ENCODE measurements at places on chromosomes 1 and 21.

GRCh38 chr21:21737186-21737585 is 739.0 kb downstream of the NCAM2 start:
- no peak for DNase-seq

- no peak for DNase-seq
These were observed 162.6 kb upstream of the USP25 start for GRCh38 chr21:15567191-15567590.

GRCh38 chr1:32549616-32550015 is 10.4 kb downstream of the ZBTB8A start:
- DNase-seq = no peak

- no peak for DNase-seq
These were observed 32.4 kb downstream of the IER5 start for GRCh38 chr1:181120924-181121323.

- DNase-seq = no peak
These were observed 25.1 kb upstream of the PLEKHA6 start for GRCh38 chr1:204384636-204385352.

DNA sequence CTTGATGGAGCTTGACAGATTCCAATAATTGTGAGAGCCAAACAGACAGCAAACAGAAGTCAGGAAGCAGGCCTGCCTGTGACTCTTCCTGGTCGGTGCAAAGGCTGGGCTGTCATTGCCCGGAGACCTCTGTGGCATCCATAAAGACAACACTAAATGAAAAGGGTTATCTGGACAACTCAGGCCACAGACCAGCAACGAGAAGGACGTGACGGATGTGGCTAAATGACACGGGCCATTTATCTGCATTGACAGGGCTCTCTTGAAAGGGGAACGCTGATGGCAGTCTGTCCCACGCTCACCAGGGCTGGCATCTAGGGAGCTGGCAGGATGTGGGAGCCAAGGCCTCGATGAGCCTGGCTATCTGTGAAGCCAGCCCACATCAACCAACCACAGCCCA is 35.0 kb downstream of the HMGB4 start:
- no peak for DNase-seq

GRCh38 chr1:5815211-5815610 is 177.0 kb downstream of the NPHP4 start:
- no peak for DNase-seq

- DNase-seq = no peak
These were observed at the start of gene AQP10 for GRCh38 chr1:154320882-154321608. AQP10 (plus strand) TSS chr1:154321093; CDS start chr1:154321156, 63 bp downstream.

GRCh38 chr1:68162761-68163160 is 69.6 kb downstream of the WLS start:
- DNase-seq = peak; percentile 4

- DNase-seq = no peak
These were observed 231.3 kb downstream of the SETD4 start for GRCh38 chr21:35829067-35829466.

DNA sequence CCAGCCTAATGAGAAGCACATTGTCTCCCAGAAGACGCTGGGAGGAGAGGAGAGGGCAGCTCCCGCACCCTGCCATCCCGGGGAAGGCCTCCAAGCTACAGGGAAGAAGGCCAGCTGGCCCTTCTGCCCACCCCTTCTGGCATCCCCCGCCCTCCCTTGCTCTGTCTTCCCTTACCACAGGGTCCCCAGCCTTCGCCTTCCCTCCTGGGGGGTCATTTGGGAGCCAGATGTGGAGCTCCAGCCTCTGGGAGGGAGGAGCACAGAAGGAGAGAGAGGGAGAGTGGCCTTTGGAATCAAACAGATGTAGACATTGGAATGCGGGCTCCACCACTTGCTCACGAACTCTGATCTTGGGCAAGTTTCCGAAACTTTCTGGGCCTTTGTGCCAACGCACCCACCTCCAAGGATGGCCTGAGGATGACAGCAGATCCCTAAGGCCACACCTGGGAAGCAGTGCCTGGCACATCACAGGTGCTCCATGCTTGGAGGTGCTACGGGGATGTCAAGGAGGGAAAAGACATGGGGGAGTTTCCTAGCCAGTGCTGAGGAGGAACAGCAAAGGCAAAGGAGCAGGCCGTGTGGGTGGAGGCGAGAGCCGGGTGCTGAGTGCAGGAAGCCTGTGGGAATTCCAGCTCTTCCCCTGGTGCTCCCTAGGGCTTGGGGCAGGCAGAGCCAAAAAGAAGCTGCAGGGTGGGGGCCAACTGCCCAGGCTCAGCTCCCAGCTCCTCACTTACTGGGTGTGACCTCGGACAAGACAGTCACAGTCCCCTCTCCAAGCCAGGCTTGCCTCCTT is 23.1 kb upstream of the RSPO1 start:
- DNase-seq = no peak

DNA sequence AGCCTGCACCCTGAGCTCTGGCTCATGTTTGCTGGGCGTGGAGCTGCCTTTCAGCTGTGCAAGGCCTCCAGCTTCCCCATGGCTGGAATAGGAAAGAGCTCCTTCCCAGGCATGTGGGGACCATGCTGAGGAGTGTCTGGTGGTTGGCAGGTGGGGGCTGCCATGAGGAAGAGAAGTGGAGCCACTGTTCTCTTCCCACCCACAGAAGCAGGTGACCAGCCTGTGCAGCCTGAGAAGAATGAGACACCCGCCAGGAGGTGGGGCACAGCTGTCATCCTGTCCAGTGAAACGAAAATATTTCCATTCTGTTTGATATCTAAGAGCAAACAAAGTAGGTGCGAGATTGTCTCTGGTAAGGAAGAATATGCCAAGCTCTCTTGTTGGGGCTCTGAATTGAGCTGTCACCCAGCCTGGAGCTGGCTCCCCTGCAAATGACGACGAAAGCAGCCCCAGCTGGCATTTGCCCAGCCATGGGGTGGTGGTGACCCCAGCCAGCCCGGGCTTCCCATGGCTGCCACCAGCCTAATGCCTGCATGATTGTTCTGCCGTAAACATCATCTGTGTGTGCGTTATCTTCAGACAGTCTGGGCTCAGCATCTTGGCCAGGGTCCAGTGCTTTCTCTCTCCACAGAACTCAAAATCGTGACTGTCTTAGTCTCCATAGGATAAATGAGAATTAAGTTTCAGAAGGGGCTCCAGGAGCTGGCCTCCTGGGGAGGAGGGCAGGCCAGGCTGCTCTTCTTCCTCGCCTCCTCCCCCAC is 429.8 kb upstream of the VAMP3 start:
- DNase-seq = no peak

DNA sequence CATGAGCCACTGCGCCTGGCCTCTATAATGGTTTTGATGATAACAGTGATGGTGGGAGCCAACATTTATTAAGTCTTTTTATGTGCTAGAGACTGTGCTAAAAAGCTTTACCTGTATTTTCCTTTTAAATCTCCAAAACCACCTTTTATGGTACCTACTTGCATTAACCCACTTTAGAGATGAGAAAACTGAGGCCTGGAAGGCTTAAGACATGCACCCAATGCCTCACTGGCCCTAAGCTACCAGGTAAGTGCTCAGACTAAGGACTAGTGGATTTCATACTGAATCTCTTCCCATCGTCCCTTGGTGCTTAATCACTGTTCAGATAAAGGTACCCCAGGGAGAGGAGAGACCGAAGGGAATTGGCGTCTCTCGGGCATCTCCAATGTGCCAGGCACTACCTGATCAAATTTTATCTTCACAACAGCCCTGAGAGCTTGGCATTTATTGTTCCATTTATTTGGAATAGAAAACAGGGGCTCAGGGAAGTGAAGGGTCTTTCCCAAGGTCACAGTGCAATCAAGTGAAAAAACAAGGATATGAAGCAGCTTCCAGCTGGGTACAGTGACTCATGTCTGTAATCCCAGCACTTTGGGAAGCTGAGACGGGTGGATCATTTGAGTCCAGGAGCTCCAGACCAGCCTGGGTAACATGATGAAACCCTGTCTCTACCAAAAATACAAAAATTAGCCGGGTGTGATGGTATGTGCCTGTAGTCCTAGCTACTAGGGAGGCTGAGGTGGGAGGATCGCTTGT is 84.2 kb downstream of the LACTBL1 start:
- no peak for DNase-seq

DNA sequence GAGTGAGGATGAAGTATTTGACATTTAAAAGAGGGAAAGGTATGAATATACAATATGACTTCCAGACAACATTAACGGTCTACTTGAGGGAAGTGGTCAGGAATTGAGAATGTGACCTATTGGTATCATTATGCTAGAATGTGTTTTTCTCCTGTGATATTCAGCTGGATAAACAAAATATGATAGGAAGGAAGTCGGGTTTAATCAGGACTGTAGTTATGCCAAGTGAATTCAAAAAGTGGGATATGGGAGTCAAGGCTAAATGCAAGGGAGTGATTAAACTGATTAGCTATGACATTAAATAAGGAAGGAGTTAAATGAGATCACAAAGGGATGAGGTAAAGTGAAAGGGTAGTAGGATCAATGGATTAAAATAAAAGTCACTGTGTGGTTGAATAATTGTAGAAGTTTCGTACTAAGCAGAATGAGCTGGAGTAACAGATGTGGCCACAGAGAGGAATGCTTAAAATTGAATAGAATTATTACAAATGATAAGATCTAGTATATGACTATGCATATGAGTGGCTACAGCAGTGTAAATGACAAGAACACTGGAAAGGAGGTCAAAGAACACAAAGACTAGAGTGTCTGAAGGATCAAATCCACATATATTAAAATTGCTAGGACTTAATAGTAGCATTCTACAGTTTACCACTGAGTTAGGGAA is 62.5 kb downstream of the TRIM33 start:
- DNase-seq = no peak

- no peak for DNase-seq
These were observed at the start of gene LRRC52 for GRCh38 chr1:165543532-165544438. LRRC52 (plus strand) TSS chr1:165544000; CDS start chr1:165544297, 297 bp downstream.

- DNase-seq = no peak
These were observed 1.2 kb downstream of the CLSPN start for GRCh38 chr1:35768350-35769187.

DNA sequence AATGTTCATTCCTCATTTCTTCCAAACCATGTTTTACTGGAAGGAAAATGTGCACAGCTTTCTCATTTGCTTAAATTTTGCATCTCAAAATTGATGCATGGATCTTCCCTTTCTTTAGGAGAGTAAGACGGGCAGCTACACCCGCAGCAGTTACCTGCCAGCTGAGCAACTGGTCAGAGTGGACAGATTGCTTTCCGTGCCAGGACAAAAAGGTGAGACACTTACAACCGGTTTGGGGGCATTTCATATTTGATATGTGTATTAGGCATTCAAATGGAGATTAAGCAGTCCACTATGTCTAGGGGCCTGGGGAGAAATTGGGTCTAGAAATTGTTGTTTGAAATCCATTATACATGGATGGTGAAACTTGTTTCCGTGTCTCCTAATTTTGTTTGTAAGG is 12.9 kb downstream of the C8A start:
- no peak for DNase-seq

DNA sequence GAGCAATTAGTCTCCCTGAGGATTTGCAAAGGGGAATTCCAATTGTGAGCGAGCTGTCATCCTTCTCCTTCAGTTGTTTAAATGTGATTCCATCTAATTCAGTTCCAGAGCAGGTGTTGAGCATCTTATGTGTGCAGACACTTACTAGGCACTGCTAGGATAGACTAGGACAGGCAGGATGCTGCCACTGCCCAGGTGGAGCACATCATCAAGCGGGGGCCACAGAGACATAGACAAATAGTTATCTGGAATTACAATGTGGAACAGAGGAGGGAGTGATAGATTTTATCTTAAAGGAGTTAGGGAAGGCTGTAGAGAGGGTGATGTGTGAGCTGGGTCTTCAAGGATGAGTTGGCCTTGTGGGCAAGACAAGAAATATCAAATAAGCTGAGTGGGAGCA is 55.9 kb downstream of the CDC7 start:
- no peak for DNase-seq

DNA sequence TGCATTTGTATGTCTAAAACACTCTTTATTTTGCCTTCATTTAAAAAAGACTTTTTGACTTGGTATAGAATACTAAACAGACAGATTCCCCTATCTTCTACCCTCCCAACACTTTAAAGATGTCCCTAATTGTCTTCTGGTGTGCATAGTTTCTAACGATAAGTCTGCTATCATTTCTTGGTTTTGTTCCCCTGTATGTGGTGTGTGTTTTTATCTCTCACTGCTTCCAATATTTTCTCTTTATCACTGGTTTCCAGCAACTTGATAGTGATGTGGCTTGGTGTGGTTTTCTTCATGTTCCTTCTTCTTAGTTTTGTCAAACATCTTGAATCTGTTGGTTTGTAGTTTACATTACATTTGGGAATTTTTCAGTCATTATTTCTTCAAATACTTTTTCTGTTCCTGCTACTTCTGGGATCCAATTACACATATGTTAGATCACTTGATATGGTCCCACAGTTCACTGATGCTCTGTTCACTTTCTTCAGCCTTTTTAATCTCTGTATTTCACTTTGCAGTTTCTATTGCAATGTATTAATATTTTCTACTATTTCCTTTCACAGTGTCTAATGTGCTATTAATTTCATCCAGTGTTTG is 23.2 kb downstream of the F5 start:
- no peak for DNase-seq

- DNase-seq = no peak
These were observed 21.0 kb downstream of the RCC1 start for GRCh38 chr1:28526886-28527285.

GRCh38 chr1:11893907-11894251 is 32.3 kb downstream of the KIAA2013 start:
- peak; percentile 27 for DNase-seq

DNA sequence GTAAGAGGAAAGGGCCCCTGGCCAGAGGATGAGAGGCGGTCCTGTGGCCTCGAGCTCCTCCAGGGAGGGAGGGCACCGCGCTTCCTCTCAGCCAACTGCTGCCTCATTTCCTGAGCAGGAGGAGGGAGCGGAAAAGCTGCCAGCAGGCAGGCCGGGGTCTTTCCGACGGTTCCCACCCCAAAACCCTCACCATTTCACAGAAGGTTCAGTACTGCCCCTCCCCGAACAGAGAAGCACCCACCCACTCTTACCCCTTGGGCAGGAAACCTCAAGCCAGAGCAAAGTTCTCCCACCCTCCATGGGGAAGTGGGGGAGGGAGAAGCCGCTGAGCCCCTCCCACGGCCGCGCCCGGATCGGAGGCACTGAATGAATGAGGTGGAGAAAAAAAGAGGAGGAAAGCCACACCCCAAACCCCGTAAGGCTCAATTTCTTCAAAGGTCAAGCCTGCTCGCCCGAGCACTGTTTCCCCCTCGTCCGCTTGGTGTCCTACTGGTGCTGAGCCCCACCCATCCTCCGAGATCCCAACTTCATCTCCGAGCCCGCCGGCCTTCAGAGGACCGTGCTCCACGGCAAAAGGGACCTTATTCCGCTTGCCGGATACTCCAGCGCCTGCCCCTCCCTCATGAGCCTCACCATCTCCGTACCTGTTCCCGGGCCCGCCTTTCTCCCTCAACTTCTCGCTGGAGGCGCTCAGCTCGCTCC is 9.4 kb downstream of the TPM3 start:
- peak; percentile 84 for DNase-seq

GRCh38 chr21:45724345-45724961 is 80.9 kb downstream of the PCBP3 start:
- DNase-seq = no peak

GRCh38 chr1:37764414-37764825 is 500 bp downstream of the EPHA10 start:
- DNase-seq = no peak

DNA sequence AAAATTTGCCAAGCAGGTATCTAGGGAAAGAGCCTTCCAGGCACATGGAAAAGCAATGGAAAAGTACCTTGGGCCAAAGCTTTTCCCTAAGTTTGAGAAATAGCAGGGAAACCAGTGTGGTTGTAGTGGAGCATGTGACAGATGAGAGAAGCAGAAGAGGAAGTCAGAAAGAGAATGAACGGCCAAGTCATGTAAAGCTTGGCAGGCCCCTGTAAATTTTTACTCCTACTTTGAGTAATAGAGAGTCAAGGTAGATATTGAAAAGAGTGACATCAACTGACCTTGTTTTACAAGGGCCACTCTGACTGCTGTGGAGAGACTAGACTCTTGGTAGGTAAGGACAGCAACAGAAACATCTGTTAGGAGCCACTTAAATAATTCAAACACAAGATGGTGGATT is 180.9 kb upstream of the PRMT6 start:
- DNase-seq = no peak

Measured in Jurkat, Clone E6-1 (cell line).